ENCODE measurements at places on chromosomes 5 and 9.
A peak's percentile ranks its signal among the peaks of the same experiment; 100 is the strongest.

DNA sequence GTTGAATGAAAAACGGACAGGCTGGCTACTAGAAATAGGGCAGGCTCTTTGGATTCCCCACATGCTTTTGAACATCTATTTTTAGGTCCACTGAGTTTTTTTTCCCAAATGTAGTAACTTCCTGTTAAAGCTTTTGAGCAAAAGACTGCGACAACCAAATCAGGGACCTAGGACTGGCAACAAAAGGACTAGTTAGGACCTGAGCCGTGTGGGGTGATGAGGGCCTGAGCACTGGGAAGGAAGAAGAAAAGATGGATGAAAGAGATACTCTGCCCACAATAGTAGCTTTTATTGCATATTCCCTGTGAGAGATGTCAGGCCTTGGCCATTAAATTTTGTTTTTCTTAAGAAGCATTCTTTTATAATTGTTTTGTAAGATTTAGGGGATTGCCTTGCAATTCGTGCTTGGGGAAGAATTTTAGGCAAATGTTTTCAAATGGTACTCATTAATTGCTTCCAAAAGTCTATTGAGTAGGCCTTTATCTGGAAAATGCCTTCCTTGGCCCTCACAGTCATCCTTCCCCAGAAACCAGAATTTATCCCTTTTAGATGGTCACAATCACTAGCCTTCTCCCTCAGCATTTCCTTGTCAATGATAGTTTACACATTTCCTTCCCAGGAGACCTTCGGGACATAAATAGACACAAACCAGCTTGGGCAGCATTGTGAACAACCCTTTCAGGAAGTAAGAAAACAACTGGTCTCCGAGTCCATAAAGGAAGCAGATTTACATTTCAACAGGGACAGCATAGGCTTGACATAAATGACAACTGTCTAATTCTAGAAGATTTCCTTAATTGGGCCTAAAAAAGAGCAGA lies 166.5 kb downstream of the RMI1 start:
- DNase-seq, result peak; percentile 39

DNA sequence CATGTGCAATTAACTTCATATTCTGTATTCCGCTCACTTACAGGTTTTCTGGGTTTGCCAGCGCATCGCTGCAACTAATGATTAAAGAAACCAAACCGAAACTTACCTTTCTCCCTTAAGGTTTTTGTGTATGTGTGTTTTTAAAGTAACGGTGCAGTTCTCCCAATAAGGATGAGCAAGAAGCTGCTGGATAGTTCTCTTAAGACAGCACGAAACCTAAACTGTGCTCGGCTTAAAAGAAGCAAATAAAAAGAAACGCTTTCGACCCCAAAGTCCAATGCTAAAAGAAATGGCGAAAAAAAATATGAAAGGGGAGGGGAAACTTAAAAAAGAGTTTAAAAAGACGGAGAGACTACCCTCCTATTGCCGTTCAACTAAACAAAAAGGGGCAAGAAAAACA lies 340 bp downstream of the ELAVL2 start:
- DNase-seq, result no peak

GRCh38 chr5:102811972-102812371 lies 56.9 kb downstream of the PAM start:
- no peak for DNase-seq

DNA sequence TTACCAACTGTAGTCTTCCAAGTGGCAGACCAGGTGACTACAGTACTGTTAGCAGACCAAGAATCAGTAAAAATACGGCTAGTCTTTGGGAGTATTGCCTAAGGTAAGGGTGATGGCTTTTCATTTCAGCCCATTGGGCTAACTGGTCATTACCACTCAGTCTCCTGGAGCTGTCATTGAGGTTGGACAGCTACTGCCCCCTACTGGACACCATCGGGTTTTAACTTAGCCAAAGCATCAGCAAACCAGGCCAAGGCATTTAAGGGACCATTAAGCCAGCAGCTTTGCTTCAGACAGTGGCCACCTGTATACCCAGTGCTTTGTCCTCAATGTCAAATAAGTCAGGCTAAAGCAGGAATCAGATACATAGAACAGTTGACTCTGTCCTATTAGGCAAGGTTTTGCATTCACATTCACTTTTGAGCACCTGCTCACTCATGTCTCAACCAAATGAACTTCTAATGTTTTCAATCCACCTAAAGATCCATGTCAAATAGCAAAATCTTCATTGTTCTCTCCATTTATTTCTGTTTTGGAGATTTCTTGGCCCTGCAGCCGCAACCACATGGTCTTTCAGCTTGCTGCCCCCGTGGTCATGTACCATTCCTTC lies 117.2 kb downstream of the INVS start:
- DNase-seq, result peak; percentile 52

- peak; percentile 39 for DNase-seq
Observed at GRCh38 chr5:13740471-13740870, 204.0 kb downstream of the DNAH5 start.

DNA sequence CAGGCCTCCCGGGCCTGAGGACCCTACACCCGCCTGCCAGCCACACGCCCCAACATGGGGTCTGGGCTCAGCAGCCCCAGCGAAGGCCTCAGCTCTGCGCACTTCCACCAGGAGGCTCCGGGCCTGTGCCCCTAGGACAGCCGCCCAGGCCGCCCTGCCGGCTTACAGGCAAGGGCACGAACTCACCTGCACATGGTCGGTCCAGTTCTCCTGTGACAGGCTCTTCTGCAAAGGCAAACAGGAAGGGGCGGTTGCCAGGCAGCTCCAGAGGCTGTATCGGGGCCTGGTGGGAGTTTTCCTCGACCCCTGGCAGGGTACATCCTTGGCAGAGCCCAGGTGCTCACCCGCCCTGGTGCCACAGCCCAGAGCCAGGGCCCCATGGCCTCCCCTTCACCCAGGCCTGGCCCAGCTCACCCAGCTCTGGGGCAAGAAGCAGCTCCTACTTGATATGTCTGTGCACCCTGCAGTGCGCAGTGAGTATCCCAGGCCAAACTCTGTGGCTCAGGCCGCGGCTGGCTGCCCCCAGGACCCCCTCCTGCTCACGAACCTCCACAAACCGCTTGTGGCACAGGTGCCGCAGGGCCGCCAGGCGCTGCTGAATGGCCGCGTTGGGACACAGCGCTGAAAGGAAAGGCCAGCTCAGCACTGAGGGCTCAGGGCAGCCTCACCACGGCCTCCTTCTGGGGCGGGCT lies 52.2 kb upstream of the NRARP start:
- no peak for DNase-seq

DNA sequence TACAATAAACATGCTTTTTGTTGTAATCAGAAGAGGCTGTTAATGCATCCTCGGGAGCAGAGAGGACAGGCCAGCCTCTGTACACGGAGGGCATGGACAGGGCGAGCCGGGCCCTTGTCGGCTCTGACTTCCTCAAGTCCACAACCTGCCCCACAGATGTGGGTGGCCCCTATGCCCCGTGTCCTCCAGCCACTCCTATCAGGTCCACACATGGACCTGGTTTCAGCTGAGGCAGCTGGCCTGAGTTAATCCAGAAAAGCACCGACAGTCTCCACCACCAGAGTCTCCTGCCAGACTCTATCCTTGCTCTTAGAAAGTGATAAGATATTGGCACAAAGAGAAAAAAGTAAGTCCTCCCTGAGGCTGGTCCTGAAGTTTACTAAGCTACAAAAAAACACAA lies 52.4 kb upstream of the PHYKPL start:
- DNase-seq, result no peak

DNA sequence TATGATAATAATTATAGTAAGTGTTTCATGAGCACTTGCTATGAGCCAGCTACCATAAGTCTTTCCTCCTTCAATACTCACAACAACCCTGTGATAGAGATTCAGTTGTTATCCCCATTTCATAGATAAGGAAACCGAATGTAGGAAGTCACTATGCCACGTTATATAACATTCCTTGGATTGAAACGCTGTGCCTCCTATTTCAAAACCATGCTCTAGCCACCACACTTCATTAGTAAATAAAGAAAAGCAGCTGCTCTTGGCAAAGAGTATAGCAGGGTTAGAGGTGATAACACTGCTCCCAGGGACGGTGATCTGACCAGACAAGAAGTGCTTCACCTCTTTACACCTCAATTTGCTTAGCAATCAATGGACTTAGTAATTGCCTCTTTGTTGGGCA lies 5.5 kb downstream of the ADAMTS12 start:
- DNase-seq, result no peak

GRCh38 chr9:98024702-98025101 lies 31.8 kb upstream of the NANS start:
- no peak for DNase-seq

DNA sequence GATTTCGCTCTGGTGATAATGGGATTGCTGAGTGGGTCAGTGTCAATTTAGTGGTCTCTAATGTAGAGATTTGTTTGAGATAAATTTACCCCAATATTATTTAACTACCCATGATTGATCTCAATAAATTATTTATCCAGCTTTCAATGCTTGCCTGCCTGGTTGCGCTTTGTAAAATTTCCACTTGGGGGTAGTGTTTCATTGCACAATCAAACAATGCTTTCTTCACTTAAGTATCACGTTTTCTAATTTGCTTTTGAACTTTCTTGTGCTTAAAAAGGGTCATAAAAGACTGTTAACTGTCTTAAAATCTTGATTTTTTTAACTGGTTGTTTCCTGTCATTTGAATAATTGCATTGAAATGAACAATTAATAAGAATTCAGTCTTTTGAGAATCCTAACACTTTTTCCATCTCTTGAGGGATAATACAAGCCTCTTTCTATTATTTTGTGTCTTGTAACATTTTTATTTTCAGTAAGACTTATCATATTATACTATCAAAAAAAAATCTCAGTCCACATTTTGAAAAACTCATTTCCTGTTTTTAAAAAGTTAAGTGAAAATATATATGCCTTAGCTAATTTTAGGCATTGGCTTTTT lies 18.7 kb downstream of the HSD17B4 start:
- DNase-seq, result no peak

DNA sequence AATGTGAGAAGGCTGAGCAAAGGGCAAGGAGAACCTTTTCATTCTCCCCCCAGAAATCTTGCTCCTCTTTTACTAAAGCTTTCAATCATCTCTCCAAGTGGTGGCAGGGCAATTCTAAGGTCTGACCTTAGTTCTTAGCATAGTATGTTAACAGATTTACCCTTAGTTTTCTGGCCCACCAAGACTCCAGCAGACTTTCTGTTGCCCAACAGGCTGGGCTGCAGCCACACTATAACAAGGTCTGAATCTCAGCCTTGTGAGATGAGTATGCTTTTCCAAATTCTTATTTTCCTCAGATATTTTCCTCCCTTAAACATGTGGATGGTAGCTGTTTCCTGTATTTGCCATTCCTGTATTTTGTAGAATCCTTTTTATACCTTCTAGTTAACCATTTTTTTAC lies 69.5 kb downstream of the NIPBL start:
- DNase-seq, result no peak

- no peak for DNase-seq
Observed at GRCh38 chr5:31047621-31048020, 145.9 kb upstream of the CDH6 start.

DNA sequence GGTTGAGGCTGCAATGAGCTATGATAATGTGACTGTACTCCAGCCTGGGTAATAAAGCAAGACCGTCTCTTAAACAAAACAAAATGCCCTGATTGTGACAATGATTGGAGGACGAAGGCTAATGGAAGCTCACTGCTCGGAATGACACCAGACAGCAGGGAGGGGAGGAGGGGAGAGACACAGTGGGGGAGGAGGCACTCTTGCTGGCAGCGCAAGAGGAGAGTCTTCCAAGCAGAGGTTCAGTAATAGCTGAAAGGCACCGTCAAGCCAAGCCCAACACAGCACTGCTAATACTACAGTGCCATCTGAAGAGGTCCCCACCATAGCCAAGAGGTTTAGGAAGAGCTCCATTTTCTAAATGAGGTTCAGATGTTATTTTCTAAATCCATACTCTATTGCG lies 102.3 kb downstream of the GLDC start:
- no peak for DNase-seq

GRCh38 chr5:159975462-159976019 lies 33.4 kb upstream of the TTC1 start:
- DNase-seq, result peak; percentile 44

DNA sequence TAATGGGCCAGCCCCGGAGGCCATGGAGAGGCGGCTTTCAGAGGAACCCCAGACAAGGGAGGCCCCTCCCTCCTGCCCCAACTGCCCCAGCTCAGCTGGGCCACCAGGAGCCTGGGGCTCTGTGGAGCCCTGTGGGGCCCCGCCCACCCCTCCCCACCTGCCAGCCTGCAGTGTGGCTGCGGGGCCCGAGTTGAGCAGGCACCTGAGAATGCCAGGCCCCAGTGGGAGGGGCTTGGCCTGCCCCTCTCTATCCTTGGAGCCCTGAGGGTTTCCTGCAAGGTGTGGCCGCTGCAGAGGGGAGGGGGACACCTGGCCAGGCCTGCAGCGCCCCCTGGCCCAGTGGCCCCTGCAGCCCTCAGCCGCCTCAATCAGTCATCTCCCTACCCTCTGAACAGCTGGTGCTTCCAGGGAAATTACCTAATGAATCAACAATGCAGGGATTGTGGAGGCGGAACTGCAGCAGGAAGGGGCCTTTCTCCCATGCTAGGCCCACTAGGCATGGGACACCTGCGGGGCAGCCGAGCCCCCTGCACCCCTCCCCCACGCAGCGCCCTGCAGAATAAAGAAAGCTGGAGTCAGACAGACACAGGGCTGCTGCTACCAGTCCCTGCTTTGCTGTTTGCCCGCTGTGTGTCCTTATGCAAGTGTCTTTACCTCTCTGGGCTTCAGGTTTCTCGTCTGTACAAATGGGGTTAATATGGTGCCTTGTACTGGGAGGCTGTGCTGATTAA lies 48.0 kb downstream of the LMX1B start:
- peak; percentile 61 for DNase-seq

- no peak for DNase-seq
Observed at GRCh38 chr5:1515311-1515920, 8.3 kb downstream of the LPCAT1 start.

DNA sequence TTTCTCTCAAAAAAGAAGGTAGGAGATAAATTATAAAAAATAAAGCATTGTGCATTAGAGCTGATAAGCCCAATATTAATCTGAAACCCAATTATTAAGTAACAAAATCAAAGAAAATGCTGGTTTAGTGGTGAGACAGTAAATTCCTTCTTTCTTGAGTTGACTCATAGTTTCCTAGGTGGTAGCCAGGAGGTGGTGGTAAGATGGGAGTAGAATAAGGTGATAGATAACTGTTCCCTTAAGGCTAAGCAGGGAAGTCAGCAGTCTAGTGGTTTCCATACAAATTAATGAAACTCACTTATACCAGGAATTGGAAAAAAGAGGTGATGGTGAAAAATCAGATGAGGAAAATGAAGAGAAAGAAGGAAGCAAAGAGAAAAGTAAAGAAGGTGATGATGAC lies 23.2 kb downstream of the LYSMD3 start:
- no peak for DNase-seq

DNA sequence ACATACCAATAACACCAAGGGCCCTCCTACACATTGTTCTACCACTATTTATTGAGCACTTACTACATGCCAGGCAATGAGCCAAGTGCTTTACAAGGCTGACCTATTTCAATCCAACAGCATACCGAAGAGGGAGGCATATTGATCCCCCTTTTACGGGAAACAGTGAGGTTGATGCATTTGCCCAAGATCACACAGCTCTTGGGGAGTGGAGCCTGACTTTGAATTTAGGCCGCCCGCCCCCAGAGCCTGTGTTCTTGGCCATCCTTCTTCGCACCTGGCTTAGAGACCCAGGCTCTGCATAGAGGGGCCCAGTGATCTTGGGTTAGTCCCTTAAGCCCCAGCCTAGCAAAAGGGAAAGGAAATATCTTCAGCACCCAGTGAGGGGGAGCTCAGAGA lies 158.1 kb upstream of the IER5L start:
- DNase-seq, result no peak

- no peak for DNase-seq
Observed at GRCh38 chr5:135745897-135746500, 88.5 kb upstream of the SLC25A48 start.

Data from T47D (cell line).